T1000 (cell line): ENCODE measurements at places on chromosomes 7 and 10.

DNA sequence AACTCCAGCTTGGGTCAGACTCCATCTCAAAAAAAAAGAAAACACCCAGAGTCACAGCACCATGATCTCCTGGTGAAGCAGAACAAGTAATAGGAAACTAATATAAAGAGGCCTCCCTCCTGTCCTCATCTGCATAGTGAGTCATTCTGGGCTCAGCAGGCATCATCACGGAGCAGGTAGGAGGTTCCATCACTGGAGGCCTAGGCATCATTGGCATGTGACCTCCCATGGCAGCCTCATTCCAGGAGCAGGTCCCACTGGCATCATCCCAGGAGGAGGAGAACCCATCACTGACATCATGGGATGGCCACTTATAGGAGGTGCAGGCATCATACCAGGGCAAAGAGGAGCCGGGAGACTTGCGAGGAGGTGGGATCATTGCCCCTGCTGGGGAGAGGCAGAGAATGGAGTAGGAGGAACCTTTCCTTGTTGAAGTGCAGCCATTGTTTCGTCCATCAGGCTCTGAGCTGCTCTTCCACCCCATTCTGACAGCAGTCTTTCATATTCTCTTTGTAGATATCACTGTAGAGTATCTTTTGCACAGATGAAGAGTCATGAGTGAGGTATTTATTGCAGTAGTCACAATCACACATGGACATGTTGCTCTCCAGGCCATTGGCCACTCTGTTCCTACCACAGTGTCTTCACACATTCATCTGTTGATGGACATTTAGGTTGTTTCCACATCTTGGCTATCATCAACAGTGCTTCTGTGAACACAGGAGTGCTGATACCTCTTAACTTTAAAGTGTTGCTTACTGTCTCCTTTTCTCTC is 73.8 kb downstream of the OSBPL3 start:
- peak; percentile 51 for DNase-seq

DNA sequence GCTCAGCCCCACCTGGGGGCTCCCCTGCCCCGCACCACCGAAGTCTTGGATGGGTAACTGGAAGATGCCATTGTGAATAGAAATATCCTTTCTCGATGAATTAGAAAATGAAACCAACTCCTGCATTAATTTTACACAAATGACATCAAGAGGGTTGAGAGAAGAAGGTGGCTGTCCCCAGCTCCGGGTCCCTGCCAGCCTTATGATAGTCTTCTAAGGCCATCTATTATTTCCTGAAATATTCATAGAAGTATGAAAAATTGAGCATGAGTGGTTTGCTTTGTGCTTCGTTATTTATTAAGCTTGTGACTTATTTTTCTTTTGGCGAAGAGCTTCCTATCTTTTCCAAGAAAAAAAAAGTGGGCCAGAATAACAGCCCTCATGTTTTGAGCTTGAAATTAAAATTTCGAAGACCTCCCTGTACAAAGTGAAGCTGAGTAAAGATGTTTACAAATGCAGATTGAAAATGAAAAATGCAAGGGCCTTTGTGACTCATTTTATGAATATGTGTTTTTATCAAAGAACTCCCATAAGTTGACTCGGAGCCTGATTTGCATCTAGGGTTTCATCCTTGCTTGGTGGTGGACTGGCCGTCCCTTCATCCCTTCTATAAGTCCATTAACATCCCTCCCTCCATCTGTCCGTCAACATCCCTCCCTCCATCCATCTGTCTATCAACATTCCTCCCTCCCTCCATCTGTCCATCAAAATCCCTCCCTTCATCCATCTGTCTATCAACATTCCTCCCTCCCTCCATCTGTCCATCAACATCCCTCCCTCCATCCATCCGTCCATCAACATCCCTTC is 20.5 kb upstream of the CFAP46 start:
- DNase-seq = no peak

DNA sequence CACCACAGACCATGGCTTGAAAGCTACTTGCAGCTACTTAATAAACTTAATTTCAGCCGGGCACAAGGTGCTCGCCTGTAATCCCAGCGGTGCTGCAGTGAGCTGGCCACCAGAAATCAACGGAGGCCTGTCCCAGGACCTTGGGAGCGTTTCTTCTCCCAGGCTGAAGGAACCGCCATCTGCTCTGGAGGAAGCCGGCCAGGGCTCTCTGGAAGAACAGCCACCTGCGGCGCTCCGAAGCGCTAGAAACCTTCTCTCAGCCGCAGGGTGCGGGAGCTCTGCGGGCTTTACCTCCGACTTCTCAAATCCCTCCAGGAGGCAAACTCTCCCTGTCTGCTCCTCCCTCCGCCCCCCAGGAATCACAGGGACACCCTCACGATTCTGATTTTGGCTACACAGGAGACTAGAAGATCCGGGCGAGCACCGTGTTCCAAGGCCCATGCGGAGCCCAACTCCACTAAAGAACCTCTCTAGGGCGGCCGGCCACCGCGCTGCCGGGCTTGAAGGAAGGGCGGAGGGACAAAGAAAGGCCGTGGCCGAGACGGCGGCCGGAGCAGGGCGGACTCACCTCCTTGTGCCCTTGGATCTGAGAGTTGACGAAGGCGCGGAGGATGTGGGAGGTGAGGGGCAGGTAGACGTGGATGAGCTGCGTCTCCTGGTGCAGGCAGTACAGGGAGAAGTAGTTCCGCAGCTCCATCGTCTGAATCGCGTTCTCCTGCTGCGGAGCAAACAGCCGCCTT is 14.4 kb downstream of the NUDT1 start:
- no peak for DNase-seq

- no peak for DNase-seq
Observed at GRCh38 chr10:72108830-72109635, 20.7 kb upstream of the SPOCK2 start.

GRCh38 chr10:129841590-129841989 is 122.5 kb downstream of the EBF3 start:
- DNase-seq = no peak

- DNase-seq = no peak
Observed at GRCh38 chr7:30329716-30330115, 45.3 kb downstream of the ZNRF2 start.

GRCh38 chr7:110407706-110408105 is 683.2 kb upstream of the LRRN3 start:
- no peak for DNase-seq

- no peak for DNase-seq
Observed at GRCh38 chr10:25748509-25748908, 185.5 kb upstream of the MYO3A start.

DNA sequence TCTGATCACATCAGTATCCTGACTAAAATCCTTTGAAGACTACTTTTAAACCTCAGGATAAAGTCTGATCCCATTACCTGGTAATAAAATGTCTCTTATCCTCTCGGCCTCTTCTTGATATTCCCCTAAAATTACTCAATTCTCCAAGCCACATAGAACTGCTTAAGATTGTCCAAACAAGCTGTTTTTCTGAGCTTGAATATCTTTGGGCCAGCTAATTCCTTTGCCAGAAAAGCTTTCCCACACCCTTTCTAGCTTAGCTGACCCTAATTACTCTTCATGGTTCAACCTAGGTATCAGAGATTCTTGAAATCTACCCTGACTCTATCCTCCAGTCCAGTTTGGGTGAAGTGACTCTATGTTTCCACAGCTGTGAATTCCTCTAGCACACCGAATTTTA is 328.6 kb downstream of the CRPPA start:
- no peak for DNase-seq

GRCh38 chr7:23523486-23524075 is 8.2 kb downstream of the TRA2A start:
- no peak for DNase-seq

DNA sequence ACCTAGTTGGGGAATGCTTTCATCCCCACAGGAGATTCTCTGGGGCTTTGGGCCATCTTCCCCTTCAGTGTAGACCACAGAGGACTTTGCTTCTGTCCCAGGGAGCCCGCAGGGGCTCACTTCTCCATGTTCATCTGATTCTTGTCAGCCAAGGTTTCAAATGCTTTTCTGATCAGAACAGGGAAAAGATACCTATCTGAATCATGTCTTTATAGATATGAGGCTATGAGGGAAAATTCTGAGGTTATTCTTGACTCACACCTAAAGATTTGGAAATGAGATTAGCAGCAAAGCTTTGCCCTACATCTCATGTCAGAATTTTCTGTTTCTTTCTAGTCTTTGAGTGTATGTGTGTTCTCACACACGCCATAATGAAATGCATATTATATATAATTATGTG is 53.3 kb downstream of the FIGNL1 start:
- DNase-seq = no peak

DNA sequence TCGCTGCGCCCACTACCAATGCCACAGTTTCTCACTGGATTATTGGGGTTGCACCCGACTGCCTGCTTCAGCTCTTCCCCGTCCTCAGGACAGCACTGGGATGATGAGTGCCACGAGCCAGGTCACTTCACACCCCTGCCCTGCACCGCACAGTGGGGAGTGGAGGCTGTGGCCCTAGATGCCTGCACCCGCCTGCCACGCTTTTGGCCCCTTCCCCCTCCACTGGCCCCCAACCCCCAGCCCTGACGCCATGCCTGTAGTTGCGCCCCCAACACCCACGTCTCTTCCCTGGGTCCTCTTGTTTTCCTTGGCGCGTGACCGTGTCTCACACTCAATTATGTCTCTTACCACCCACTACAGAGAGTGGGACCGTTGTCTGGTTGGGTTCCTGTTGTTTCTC is 134.3 kb downstream of the VIPR2 start:
- no peak for DNase-seq

DNA sequence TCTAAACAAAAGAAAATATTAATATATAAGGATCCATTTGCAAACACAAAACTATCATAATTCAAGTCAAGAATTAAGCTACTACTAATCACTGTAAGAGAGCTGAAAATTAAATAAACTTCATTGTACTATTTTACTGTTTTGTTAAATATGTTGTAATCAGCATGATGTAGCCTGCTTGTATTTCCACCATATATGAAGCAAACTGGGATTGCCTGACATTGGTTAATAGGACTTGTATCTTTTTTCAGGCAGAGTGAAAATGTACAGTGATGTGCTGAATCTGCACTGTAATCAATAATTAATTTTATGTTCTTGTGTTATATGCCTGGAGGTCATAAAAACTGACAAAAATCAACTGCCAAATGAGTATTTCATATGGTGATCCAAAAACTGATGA is 25.4 kb downstream of the TRDMT1 start:
- no peak for DNase-seq

DNA sequence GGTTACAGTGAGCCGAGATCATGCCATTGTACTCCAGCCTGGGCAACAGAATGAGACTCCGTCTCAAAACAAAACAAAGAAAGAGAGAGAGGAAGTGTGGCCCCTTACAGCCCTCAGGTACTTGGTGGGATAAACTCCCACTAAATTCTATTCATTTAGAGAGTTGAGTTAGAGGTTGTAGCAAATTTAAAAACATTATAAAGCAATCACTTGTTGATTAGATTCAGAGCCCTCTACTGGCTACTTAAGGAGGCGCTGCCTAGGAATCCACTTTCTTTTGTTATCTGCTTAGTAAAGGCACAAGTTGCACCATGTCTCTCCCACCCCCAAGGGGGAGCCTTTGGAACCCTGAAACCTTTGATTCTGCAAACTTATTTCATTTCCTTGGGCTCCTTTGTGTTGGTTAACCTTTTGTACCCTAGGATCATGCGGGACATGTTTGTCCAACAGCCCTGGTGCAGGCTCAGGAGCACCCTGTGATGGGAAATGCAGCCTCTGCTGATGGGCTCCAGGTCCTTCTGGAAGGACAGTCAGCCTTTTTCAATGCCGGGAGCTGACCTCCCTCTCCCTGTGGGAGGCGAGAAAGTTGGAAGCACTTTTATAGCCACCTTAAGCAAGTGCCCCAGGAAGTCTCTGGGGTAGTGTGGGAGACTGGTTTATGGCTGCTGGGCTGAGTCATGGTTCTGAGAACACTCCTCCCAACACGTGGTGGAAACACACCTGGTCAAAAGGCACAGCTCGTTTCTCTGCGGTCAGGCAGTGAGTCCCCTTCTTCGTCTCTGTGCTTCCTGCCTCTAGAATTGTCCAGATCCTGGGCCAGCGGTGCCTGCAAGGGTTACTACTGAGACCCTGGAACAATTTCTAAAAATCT is 2.3 kb downstream of the HKDC1 start:
- no peak for DNase-seq

DNA sequence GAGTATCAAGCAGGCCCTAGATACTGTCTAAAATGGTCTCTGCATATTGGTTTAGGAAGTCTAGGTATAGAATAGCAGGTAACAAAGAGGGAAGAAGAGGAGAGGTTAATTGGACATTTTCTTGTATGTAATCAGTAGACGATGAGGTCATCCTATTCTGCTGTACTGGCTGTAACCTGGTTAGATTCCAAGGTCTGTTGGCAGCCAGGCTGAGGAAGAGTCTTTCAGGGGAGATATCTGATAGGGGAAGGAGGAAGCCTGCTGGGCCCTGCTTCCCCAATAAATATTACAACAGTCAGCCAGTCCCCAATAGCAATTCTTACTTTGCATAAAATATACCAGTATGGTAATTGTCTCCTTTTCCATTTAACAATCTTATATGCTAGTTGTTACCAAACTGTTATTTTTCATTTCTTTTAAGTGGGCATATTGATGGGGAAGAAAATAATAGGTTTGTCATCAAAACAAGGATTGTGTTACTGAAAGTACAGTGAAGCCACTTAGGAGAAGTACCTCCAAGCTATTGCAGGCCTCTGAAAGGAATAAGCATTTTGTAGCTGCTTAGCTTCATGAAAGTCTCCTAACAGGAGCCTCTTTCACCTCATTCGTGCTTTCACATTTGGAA is 186.4 kb downstream of the LRRC4 start:
- no peak for DNase-seq

DNA sequence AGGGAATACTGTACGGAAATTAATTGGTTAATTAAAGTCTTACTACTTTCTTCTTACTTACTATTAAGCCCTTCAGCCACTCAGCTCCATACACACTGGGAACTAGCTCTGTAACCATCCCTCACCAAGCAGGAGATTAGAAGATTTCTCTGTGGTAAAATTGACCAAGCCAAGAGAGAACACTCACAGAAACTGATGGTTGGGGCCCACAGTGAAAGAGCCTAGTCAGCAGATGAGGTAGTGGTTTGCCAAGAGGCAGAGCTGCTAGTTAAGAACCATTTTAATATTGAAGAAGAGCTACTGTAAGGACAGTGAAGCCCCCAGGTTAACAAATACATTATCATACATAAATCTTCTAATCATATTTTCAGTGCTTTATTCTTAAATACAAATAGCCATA is 21.8 kb upstream of the C10orf53 start:
- DNase-seq = no peak

GRCh38 chr10:129908406-129908805 is 55.7 kb downstream of the EBF3 start:
- DNase-seq = no peak
